Urinary bladder (tissue), 4 donors: ENCODE measurements at places on chromosomes 2 and 18. TPM values are rescaled to one million over a fixed set of nuclear protein-coding genes. Genes with fewer than 3 reads are reported as not detected.

LIMS3 gene
- total RNA-seq: 13.5 TPM

HRH4 gene
- total RNA-seq: 0.26 TPM

SLC30A3 gene
- 0.53 TPM for total RNA-seq

MFSD2B gene
- total RNA-seq: 0.85 TPM

EGR4 gene
- not detected for total RNA-seq

REG3G gene
- not detected for total RNA-seq

KLHL14 gene
- 1.5 TPM for total RNA-seq

KDM3A gene
- 72.6 TPM for total RNA-seq

GPR75 gene
- total RNA-seq: 2.7 TPM

SLC16A14 gene
- 13.7 TPM for total RNA-seq
